Stimulated activated CD8-positive, alpha-beta memory T cell treated with anti-CD3 and anti-CD28 coated beads, Interleukin-12 subunit alpha, Interleukin-12 subunit beta, amount 100 ng/mL, for 4 hours (primary cell): ENCODE measurements at places on chromosomes 5 and 9.
A peak's percentile ranks its signal among the peaks of the same experiment; 100 is the strongest.

DNA sequence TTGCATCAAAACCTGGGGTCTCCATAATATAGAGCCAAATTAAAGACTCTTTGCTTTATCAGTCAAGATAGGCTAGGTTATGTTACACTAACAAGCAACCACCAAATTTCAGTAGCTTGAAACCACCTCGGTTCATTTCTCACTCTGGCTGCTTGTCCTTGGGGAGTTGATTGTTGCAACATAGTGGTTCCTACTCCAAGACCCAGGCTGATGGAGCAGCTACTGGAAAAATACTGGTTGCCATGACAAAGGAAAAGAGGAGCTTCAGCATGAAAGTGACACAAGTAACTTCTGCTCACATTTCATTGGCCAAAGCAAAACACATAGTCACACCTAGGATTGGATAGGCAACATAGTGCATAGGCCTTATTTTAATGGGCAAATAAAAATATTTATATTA is 18.5 kb upstream of the RCL1 start:
- no peak for DNase-seq

GRCh38 chr9:98860871-98861293 is 53.4 kb downstream of the GALNT12 start:
- DNase-seq, result no peak

DNA sequence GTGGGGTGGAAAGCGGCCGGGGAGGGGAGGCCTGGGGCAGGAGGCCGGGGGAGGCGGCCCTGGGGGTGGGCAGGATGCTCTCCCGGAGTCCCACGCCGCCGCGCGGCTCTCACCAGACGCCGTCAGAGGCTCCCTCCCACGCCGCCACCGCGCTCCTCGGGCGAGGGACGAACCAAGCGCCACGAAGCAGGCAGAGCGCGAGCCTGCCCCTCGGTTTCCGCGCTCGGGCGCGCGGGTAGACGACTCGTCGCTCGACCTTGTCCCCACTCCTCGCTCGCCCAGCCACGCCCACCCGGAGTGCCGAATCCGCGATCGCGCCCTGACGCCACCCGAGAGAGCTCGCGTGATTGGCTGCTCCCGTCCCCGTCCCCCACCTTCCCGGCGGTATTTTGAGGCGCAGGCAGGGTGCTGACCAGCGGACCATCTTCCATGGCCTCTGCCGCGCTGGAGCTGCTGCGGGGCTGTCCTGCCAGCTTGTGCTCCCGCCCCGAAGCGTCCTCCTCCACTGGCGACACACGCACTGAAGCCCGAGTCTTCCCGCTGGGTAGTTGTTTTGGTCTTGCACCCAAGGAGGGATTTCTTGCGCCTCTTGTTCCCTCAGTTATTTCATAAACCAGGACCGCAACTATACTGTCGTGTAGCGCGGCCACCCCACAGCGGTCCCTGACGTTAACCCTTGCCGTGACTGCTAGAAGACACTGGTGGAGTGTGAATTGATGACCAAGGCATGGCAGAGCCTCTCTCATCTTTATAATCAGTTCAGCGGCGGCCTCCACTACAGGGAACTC is at the start of gene GNE:
TSS of gene GNE (minus strand) at position 241 of the 788 bp plus-strand sequence. CDS start 9,093 bp downstream, outside the sequence.
- DNase-seq, result peak; percentile 97

DNA sequence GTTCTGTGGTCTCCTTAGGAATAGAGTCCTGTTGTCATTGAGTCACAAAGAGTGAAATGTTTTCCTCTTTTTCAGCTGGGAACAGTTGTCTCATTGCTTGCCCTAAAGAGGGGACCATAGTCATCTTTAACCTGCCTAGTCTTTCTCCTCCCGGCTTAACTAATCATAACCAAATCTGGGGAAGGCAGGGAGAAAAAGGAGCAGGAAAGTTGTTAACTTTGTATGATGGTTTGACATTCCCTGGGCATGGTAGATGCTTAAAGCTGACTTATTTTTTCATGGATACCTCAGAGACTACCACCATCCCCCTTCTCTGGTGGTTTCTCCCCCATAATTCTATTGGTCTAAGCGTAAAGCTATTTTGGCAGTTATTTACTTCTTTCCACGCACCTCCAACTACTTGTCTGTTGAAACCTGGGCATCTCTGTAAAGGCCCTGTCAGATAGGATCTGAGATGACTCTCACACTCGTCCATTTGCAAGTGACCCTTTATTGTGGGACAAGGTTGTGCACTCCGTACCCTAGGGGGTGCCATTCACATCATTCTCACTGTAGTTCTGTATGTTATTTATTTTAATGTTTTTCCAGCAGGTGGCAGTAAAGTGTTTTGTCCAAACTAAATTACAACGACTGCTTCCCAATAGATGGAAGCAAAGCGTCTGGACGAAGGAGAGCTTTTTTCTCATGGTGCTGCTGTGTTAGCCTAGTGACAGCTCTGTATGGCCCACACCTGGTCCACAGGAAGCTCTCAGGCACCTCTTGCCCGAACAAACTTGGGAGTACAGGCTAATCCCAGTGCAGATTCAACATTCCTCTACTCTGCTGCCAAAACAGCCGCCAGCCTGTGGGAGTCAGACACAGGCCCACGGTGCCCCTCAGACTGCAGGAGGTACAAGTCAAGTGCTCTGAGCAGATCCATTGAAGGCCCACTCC is 3.0 kb upstream of the FAM13B start:
- no peak for DNase-seq

GRCh38 chr5:72387985-72388384 is 67.8 kb downstream of the PTCD2 start:
- no peak for DNase-seq

GRCh38 chr5:69374911-69375446 is 5.4 kb downstream of the RAD17 start:
- DNase-seq, result no peak

GRCh38 chr5:172493461-172493860 is 39.1 kb upstream of the SH3PXD2B start:
- no peak for DNase-seq

- DNase-seq, result peak; percentile 31
Measured at GRCh38 chr9:130461218-130461630, 16.5 kb downstream of the ASS1 start.

- no peak for DNase-seq
Measured at GRCh38 chr9:130938652-130939404, at the start of gene FIBCD1. TSS of gene FIBCD1 (minus strand) at chr9:130939247. CDS start at chr9:130938607, 640 bp downstream.

DNA sequence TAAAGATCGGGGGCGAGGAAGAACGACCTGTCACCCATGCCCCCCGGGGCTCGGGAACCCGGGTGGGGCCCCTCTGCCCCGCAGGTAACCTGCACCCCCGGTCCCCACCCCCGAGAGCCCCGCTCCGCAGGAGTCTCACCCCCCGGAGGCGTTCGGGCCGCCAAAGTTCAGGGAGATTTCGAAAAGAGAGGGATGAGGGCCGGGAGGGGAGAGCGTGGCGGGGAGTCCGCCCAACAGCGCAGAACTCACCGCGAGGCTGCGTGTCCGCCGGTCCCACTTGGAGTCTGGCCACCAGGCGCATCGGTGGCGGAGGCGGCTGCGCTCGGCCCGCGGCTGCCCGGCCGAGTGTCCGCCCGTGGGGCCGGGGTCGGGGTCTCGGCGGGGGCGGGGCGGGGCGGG is at the start of gene PHF19:
TSS of gene PHF19 (minus strand) at position 347 of the 399 bp plus-strand sequence. CDS start 2,447 bp downstream, outside the sequence.
- no peak for DNase-seq

- no peak for DNase-seq
Measured at GRCh38 chr9:123872710-123873109, 57.2 kb downstream of the DENND1A start.

- no peak for DNase-seq
Measured at GRCh38 chr5:150065346-150065745, 21.0 kb downstream of the CSF1R start.

DNA sequence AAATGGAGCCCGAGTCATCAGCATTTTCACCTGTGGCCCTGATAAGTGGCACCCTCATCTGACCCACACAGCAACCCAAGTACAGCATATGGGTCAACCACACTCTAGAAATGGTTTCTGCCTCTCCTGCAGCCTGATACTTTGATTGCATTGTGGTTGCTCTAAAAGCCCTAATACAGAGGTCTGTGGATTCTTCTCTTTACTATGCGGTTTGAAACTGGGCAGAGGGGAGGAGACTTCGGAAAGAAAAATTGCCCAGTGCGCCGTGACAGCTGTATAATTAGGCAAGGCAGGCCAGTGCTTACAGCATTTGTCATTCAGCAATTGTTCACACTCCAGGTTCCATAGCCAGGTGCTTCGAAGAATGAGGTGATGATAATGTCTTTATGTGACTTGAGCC is 361.0 kb downstream of the NFIB start:
- DNase-seq, result no peak

GRCh38 chr9:136367296-136368145 is 4.0 kb upstream of the DNLZ start:
- DNase-seq, result no peak

DNA sequence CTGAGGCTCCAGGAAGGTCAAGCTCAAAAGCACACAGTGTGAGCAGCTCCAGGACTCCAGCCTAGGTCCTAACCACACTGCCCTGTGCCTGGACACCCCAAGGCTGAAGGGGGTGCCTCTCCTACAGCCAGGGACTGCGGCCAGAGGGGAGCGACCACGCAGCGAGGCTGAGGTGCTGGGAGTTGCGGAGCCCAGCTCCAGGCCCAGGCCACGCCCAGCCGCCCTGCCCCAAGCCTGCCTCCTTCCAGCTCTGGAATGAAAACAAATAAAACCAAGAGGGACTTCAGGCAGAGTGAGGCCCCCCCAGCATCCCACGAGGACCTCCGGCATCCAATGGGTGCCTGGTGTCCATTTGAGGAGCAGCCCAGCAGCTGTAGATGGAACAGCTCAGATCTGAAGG is 15.2 kb downstream of the VAV2 start:
- DNase-seq, result no peak

GRCh38 chr9:136056546-136057235 is 38.4 kb downstream of the NACC2 start:
- no peak for DNase-seq

DNA sequence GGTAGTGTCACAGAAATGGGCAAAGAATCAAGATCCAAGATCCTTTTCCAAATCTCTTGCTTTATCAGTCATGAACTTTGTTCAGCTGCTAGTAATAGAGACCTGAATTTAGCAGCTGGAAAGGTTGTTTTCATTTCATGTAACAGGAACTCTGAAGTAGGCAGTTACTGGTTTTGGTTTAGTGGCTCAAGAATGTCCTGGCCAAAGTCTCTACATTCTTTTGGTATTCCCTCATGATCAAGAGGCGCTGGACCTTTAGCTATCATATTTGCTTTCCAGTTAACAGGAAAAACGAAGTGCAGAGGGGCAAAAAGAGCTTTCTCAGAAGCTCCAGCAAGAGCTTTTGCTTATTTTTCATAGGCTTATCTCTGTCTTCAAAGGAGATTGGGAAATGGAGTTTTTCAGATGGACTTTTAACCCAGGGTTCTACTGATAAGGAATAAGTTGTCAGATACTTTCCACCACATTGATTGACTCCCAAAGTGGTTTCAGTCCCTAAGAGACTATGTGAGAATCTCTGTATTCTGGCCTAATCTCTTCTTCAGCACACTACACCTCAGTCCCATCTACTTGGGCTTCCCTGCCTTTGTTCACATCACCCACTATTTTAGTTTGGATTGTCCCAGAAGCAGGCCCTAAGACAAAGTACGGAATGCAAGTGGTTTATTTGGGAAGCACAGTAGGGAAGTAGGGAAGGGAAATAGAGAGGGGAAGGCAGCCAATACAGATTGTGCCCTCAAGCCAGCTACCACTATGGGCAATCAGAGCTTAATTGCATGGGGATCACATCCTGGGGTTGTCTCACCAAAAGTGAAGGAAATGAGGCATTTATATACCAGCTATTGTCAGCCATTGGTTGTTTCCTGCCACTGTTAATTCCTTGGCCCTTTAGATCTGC is 359.3 kb downstream of the LRRC70 start:
- no peak for DNase-seq

- DNase-seq, result no peak
Measured at GRCh38 chr5:74107899-74108298, 481.9 kb downstream of the ARHGEF28 start.

- DNase-seq, result no peak
Measured at GRCh38 chr5:73215531-73215890, 42.5 kb downstream of the TMEM174 start.

- DNase-seq, result no peak
Measured at GRCh38 chr5:54745599-54745998, 228.0 kb downstream of the SNX18 start.

DNA sequence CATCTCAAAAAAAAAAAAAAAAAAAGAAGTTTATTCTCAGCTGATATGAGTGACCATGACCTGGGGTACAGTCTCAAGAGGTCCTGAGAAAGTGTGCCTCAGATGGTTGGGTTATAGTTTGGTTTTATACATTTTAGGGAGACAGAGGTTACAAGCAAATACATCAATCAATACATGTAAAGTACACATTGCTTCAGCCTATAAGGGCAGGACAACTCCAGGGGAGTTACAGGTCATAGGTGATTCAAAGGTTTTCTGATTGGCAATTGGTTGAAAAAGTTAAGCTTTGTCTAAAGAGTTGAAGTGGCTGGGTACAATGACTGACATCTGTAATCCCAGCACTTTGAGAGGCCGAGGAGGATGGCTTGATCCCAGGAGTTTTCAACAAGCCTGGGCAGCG is 2.3 kb upstream of the GMCL2 start:
- no peak for DNase-seq

DNA sequence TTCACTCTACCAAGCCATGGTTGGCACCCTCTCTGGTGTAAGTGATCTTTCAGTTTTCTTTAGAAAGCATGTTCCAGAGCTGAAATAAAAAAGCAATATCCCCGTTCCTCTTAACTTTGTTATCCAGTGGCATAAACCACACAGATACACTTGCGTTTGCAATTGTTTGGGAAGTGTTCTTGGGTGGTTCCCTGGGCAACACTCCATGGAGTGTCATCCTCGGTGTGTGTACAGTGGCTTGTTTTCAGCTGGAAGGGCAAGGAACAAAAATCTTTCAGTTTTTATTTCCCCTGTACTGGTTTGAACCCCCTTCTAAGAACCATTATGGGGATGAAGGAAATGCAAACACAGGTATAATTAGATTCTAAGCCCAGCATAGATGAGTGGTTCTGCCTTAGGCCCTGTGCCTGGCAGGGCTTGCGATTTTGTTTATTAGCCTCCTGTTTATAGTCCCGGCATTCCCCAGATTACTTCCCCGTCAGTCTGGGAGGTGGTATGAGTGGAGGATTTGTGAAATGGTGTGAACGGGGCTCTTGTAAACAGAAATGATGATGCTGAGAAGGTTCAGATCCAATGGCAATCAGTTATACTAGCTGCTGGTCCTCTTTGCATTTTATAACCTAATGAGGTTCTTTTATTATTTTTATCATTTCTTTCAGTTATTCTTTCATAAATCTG is 76.0 kb upstream of the CD180 start:
- no peak for DNase-seq

- no peak for DNase-seq
Measured at GRCh38 chr5:43312699-43313034, 545 bp downstream of the HMGCS1 start.

DNA sequence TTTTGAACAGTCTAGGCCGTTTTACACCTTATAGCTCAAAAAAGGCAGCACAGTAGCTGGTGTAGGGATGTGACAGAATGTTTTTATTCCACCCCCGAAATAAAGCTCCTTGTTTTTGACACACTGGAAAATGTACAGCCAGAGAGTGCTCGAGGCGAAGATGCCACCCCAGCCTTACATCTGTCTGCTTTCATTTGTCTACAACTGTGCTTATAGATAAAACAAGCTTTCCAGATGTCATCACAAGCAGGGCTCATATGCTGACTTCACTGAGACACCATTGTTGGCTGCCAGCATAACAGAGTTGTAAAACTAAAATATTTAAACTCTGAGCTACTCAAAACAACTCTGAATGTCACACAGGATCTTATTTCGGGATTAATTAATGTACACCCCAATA is 386.3 kb downstream of the BNC2 start:
- no peak for DNase-seq
